ENCODE measurements at places on chromosomes 16 and 17.

- DNase-seq = no peak
Measured at GRCh38 chr17:77090476-77090875, 50.3 kb upstream of the SEC14L1 start.

GRCh38 chr17:1083451-1084187, 86.7 kb downstream of the TIMM22 start:
- DNase-seq = no peak

DNA sequence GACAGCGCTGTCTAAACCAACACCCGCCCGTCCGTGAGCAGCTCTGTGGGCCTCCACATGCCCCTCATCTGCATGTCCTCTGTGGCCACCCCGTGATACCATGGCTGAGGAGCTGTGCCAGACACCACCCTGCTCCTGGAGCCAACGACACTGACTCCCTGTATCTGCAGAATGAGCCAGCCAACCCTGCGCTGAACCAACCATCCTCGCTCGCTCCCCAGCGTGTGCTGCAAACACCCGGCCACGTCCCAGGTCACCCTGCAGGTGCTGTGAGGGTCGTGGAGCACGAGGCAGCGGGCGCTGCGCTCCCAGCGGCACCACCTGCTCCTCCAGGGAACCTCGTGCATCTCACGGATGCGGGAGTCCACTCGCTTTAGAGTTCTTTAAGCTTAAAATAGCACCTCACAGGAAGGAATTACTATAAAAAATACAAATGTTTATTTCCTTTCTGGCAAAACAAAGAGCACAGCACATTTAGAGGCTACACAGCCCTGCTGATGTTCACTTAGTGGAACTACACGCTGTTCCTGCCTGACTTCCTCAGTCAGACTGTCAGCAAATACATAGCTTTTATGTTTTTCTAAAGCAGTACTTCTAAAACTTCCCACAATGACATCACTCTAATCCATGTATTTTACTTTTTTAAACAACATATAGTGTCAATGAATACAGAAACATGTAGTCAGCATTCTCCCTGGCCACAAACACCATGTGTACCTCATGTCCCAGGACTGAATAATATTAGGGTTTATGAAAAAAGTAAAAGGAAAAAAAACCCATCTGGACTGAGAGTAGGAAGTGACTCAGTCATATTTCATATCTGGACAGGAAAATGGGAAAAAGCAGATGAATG, 43.5 kb downstream of the MAP1LC3B start:
- no peak for DNase-seq

DNA sequence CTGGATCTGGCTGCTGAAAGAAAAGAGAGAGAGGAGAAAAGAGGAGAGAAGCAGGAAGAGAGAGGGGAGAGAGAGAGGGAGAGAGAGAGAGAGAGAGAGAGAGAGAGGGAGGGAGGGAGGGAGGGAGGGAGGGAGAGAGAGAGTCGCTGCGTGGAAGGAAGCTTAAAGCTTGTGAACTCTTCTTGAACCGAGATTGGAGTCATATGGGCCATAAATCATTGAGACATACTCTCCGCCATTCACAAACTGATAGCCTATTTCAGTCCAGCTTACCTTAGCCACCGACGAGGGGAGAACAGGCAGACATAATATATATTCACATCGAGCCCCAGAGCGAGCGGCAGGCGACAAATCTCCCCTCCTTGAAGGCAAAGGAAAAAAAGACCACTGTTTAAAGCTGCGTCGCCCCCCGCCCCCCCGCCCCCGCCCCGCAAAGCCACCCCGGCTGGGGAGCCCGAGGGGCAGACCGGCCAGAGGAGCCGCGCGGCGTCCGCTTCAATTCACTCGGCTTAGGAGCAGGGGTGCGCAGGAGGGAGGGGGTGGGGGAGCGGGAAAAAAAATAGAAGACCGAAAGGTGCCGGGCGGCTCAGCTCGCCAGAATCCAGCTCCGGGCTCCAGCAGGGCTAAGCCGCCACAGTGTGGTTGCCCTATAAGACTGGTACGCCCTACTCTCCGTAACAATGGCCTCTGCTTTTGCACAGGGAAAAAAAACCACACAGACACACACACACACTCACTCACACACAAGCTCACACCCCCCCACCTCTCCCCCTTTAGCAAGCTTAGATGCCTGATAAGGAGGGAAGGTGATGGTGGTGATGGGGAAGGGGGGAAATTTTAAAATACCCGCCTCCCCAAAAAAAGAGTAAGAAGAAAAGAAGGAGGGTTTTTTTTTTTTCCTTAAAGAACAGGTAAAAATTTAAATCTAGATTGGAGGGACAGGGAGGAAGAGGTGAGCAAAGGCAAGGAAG, 10.6 kb upstream of the HOXB2 start:
- DNase-seq = no peak

GRCh38 chr17:50551433-50551815, 4.5 kb downstream of the SPATA20 start:
- no peak for DNase-seq

DNA sequence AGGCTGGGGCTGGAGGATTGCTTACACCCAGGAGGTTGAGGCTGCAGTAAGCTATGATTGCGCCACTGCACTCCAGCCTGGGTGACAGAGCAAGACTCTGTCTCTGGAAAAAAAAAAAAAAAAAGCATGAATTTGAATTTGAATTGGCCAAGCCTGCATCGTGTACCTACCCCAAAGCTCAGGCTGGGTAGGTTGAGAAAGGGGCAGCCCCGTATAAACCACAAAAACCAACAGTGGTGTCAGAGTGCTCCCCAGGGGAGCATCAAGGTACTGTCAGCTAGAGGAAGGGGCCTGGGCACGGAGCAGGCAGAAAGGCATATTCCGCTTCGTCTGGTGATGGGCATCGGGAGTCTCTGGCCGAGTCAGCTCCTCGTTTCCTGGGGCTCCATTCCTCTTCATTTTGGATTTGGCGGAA, 40.9 kb downstream of the RAP1GAP2 start:
- no peak for DNase-seq

GRCh38 chr17:43517615-43518386, 28.3 kb downstream of the ETV4 start:
- DNase-seq = no peak

DNA sequence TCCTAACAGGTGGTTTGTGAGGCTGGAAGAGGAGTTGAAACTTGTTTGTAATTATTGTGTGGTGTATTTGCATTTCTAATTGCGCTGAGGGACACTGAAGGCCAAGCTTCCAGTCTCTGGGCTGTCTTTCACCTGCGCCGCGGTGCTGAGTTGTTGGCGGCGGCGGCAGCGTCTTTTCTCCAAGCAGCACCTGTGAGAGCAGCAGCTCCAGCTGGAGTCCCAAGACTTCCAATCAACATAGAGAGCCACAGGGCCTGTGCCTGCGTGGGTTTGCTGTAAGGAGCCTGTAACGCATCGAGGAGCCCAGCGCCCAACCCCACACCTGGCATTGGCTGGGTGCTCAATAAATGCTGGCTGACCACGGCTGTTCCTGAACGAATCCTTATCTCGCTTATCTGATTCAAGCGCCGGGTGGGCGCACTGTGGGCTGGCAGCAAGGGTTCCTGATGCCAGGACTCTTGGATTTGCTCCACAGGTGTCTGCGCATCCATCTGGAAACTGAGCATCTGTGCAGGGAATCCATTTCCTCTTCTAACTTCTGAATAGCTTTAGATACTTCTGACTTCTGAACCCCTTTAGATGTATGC, 138.1 kb downstream of the ASIC2 start:
- no peak for DNase-seq

GRCh38 chr17:65366102-65366844, 195.2 kb downstream of the AXIN2 start:
- no peak for DNase-seq

- DNase-seq = no peak
Measured at GRCh38 chr17:60231234-60231633, 81.5 kb downstream of the CA4 start.

- DNase-seq = no peak
Measured at GRCh38 chr17:29168079-29168758, 12.0 kb downstream of the MYO18A start.

- no peak for DNase-seq
Measured at GRCh38 chr16:81492965-81493754, 48.6 kb downstream of the CMIP start.

- no peak for DNase-seq
Measured at GRCh38 chr16:2154533-2155090, 970 bp upstream of the TRAF7 start.

- DNase-seq = peak; percentile 27
Measured at GRCh38 chr16:3086596-3087242, 12.4 kb downstream of the ZSCAN10 start.

DNA sequence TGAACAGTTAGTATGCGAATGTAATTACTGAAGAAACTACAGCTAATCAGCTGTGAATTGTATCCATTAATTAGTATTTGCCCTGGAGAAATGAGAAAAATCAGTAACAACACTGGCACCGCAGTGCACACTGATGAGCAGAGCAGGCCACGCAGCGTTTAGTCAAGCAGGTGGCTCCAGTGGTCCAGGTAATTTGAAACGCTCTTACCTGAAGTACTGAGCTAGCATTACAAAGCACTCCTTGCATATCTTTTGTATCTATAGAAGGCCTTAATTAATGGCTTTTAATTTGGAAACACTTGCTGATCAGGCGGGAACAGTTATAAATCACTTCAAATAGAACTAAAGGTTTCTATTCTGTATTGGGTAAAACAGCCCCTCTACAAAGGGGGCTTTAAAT, 76.4 kb downstream of the TOX3 start:
- no peak for DNase-seq

- no peak for DNase-seq
Measured at GRCh38 chr17:81218991-81219390, 3.8 kb downstream of the CEP131 start.

DNA sequence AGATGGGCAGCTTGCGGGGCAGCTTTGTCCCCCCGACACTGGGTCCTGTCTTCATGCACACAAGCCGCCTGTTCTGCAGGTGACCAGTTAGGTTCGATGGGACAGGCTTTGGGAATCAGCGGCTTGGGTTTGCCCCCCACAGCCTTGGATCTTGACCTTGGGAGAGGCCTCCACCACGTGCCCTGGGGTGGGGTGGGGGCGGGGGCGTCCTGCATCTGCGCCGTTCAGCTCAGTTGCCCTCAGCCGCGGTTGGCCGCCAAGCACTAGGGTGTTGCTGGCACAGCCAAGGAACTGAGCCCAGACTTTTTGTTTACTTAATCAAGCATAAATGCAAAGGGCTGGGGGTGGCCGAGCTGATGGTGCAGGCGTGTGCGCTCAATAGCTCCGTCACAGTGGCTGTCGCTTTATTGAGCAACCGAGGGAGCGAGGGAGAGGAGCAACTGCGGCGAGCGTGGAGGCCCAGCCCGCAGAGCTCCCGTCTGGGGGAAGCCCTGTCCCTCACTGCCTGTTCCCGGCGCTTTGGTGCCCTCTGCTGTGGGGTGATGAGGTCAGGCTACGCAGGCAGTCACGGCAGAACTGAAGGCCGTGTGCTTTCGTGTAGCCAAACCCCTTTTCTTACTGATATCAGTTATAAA, 33.9 kb downstream of the JPH3 start:
- DNase-seq = peak; percentile 35

DNA sequence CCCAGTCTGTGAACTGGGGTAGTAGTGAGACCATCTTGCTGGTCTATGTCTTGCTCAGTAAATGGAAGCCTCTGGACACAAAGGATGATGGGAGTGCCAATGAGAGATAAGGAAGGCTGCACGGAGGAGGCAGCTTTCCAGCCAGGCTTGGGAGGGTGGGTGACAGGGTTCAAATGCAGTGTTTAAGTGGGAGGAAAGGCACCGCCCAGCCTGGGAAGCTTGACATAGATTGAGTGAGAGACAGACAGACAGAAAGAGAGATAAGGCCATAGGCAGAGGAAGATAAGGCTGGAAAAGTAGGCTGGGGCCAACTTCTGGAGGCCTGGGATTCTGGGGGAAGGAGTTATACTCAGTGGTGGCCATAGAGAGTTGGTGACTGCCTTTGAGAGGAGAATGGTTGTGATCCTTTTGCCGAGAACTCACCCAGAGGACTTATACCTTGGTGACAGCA, 7.2 kb upstream of the COL1A1 start:
- DNase-seq = no peak

DNA sequence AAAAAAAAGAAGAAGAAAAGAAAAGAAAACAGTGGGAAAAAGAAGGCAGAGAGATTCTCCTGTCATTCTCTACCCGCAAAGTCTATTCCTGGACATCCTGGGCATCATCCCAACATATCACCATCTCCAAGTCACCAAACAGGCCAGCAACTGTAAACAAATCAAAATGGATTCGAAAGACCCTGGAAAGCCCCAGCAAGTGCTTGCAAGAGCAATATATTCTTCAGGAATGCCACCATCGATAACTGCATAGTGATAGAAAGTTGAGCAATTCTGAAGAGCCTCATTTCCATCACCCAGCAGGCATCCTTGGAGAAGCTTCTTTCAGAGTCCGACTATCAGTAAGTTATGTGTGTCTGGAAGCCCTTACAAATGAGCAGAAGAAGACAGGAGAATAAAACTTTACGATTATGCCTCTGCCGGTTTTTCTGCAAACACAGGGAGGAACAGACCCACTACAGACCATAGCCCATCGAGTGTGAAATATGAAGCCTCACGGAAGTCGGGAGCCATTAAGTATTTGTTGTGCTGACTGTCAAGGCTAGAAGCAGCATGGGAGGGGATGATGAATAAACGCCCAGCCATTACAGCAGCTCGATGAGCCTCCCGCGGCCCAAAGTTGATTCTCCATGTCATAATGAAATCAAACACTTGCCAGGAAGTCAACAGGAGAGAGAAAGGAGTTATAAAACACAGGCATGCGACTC, 64.5 kb upstream of the SEC14L1 start:
- no peak for DNase-seq

GRCh38 chr17:19456016-19456927, 45.2 kb downstream of the RNF112 start:
- no peak for DNase-seq

GRCh38 chr16:67150047-67150832, 558 bp downstream of the B3GNT9 start:
- DNase-seq = no peak

DNA sequence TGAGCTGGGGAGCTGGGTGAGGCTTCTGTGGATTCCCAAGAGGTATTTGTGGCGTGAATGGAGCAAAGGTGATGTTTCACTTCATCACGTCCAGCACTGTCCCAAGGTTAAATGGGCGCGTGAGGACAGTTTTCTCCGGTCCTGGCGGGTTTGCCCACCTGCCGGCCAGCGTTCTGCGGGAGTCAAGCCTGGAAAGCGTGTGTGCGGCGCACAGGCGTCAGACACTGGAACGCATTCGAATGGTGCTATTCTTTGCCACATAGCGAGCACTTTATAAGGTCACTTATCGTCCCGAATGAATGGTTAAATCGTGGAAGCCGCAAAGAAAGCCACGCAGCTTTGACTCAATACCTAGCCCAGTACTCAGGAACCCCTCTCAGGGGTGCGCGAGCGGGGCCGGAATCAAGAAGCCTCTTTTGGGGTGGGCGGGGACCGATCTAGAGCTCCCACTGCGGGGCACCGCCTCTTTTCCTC, 446 bp upstream of the PSMD11 start:
- no peak for DNase-seq

- no peak for DNase-seq
Measured at GRCh38 chr16:3690980-3691720, 26.2 kb downstream of the TRAP1 start.

DNA sequence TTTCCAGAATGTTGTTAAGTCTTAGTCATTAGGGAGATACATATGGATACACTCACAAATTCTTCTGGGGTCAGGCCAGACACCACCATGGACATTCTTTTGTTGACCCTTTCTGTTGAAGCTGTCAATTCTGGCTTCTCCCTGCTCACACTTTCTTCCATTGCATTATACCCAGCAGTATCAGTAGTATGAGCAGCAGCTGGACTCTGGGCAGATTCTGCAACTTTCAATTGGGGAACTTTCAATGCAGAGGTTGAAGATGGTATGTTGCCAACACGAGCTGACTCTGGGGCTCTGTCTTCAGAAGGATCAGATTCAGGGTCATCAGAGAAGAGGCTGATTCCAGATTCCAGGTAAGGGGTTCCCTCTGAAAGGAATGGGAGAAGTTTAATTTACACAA, 45.8 kb downstream of the RND2 start:
- DNase-seq = no peak

GRCh38 chr17:74276051-74276476, 2.0 kb downstream of the DNAI2 start:
- no peak for DNase-seq

Data from bone marrow (tissue), 2 donors.